Activated naive CD4-positive, alpha-beta T cell treated with Interleukin-2 at 50 U/mL for 16 hours (primary cell): ENCODE measurements at places on chromosomes 1 and 21.

DNA sequence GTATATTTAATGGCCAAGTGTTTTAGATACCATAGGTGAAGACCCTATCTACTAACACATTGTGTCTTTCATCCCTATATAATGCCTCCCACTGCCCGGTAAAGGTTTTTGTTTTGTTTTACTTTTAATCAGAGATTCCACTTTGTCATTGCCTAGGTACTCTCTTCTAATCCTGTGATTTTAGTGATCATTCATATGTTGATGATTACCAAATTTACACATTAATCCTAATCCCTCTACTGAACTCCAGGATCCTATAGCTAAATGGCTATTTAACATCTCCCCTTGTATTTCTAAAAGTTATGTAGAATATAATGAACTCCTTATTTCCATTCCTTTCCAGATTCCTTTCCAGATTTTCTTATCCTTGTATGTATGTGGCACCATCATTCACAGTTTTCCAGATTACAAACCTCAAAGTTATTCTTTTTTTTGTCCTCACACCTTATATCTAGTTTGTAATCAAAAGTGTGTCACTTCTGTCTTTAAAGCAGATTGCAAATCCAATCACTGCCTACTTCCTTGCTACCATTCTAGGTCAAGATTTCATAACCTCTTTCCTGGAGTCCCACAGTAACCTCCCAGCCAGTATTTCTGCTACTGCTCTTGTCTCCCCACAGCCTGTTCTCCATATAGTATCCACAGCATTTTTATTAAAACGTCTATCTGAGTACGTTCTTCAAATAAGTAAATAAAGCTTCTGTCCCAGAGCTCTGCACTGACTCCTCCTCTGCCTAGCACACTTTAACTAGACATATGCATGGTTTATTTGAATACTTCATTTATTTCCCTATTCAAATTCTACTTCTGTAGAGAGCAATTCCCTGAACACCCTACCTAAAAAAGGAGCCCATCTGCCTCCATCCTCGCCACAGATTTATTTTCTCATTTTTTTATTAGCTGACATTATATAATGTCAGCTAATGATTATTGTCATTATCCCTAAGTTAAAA is 157.8 kb downstream of the KCNT2 start:
- DNase-seq: no peak

- no peak for DNase-seq
Measured at GRCh38 chr1:47839433-47839760, 157.8 kb downstream of the TRABD2B start.

DNA sequence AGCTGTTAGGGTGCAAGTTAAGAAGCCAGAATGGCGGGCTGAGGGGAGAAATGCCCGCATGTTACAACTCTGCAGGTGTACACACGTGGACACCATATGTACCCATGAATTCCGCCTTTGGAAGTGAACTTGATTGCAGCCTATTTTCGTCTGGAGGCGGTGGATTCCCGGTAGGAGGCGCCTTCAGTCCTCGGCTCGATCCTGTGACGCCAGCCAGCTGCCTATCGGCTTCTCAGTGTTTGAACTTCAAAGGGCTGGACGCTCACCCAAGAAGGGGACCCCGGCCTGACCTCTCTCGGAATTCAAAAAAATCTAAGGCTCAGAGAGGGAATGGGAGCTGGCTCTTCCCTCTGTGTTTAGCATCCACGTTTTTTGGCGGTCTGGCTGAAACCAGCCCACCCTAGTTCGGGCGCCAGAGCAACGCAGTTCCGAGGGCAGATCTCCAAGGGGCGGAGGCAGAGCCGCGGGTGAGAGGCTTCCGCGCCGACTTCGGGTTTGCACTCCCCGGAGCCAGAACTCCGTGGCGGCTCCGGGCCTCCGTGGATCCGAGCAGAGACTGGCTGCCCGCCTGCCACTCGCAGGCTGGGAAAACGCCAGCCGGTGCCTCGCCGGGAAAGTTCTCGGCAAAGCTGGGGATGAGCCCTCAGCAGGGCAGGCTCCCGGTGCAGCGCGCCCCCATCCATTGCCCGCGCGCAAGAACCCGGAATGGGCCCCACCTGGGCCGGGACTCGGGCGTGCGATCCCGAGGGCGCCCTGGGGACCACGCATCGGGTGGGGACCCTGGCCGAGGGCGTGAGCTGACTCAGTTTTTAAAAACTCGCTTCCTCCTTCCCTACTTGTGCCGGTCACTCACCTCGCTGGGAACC is 996 bp upstream of the TMEM51 start:
- DNase-seq: no peak

- no peak for DNase-seq
Measured at GRCh38 chr1:61606448-61607312, 118.3 kb downstream of the TM2D1 start.

DNA sequence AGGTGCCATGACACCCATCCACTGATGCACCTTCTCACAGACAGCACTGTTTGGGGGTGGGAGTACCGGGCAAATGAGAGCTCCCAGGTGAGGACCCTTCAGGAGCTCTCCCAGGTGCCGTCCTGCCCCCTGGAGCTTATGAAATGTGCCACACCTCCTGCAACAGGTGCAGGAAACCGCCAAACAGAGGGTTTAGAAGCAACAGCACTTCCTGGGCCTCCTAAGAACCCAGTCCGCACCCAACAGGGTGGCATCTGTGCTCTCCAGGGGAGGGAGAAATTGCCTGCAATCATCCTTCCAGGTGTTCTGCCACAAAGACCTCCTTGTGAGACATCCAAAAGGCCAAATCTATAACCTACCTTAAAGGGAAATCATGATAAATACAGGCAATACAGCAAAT is 87.7 kb upstream of the ATP1B1 start:
- DNase-seq: no peak

DNA sequence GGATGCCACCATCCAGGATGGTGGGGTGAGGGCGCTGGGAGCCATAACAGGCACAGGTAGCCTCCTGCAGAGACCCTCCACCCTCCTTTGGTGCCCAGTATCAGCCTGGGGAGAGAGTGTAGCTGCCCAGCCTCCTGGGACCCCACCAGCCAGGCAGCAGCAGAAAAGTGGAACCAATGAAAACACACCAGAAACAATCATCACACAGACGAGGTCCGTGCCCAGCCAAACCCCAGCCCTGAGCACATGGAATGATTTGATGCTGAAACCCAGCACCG is 285.1 kb downstream of the PTPRU start:
- DNase-seq: no peak

- no peak for DNase-seq
Measured at GRCh38 chr1:165857046-165857801, 29.8 kb downstream of the UCK2 start.

GRCh38 chr21:36209626-36210171 is 53.1 kb downstream of the DOP1B start:
- peak; percentile 29 for DNase-seq

DNA sequence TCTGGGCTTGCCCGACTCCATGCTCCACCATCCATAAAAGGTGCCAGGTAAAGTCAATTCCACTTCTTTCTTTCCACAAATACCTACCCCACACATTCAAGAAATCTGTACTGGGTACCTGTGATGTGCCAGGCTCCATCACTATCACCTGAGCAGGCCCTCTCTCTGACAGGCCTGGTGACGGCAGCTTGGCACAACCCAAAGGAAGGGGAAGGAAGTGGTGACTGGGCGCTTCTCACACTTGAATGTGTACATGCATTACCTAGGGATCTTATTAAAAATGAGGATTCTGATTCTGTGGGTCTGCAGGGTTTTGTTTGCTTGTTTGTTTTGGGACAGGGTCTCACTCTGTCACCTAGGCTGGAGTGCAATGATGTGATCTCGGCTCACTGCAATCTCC is 7.5 kb downstream of the HTR1D start:
- no peak for DNase-seq

- no peak for DNase-seq
Measured at GRCh38 chr21:43287795-43288755, 119.3 kb downstream of the CRYAA start.

DNA sequence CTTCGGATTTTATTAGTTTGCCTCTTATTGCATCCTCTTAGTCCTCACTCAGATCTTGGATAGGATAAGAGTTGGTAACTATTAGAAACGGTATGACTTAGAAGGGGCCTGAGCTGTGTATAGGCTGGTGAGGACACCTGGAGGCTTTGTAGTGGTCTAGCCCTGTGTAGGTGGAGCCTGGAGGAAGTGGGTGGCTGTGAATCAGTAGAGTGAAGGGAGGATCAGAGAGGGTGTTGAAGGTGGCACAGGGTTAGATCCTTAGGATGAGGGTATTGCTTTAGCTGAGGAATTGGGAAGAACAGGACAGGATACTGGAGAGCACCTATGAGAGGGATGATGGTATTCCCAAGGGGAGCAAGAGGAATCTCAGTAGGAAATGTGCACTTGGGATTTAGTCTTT is 5.7 kb downstream of the VANGL1 start:
- no peak for DNase-seq

DNA sequence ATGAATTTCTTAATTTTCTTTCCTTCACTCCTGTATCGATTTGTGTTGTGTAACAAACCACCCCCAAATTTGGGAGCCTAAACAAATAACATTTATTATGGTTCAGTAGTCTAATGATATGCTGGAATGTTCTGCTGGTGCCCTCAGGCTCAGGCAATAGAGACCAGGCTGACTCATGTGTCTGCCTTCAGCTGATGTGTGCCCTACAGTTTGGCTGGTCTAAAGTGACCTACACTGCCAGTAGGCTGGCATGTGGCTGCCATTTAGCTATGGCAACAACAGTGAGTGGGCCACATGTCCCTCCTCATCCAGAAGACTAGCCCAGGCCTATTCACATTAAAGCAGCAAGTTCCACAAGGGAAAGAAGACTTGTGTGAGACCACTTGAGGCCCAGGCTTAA is 115.8 kb downstream of the PTPRC start:
- DNase-seq: no peak
